ENCODE measurements at places on chromosomes 7 and 10. TPM values are rescaled to one million over a fixed set of nuclear protein-coding genes. Genes with fewer than 3 reads are reported as not detected.

- DNase-seq = no peak
Observed at GRCh38 chr7:96739609-96740008, 30.0 kb upstream of the SEM1 start.

DNA sequence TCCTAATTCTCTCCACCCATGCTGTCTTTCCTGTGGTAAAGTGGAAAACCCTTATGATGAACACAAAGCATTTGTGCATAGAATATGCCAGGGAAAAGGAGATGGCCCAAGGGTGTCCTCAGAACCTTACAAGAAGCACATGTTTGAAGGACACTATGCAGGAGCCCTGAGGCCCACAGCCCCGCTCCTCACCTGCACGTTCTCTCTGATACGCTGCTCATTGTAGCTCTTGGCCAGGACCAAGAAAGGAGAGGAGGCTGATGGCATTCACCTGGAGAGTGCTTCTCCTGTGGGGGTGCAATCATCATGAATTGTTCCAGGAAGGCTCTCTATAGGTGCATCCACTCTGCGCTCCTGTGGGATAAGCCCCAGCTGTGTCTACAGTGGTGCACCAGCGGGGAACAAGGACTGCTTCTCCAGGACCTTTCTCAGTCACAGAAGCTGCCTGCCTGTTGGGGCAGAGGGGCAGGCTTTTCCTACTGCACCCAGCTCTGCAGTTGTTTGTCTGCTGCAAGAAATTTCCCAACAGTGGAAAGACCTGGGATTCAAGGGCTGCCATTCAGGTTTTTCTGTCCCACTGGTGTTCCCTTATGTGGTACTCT lies 19.9 kb downstream of the AKR1C2 start:
- DNase-seq = no peak

- no peak for DNase-seq
Observed at GRCh38 chr10:96968682-96969423, 136.8 kb downstream of the LCOR start.

- no peak for DNase-seq
Observed at GRCh38 chr10:70675496-70676161, 3.3 kb downstream of the ADAMTS14 start.

DNA sequence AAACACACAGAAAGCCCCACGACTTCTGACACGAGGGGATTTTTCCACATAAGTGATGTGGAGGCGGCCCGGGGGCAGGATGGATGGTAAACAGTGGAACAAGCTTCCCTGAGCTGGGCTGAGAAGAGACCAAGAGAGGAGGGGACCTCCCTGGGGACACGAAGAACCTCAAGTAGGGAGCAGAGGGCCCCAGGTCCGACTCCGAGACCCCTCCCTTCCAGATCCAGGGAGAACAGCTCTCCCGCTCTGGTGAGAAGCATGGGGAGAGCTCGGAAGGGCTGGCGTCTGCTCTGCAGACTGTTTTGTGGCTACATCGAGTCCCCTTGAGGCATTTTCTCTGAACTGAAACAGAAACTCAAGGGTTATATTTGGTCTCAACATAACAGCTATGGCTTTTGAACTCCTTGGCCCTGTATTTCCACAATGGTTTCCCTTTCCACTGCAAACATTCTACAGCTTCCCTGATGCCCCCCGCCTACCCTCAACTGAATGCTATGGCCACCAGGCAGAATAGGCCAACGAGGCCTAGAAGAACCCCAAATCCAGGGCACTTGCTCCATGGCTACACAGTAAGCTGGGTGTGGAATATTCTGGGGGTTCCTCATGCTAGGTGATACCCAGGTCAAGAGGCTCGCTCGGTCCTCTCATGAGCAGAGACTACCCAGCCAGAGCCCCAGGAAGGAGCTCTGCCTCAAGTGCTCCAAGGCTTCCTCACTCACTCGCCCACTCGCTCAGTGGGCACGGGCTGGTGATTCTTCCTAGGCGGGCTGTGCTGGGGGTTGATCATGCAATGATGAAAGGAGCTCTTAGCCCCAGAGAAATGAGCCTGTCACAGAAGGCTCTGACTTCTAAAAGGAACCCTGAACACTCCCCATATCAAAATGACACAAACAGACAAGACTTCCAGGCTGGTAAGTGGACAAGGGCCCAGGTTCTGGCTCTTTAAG lies 47.5 kb downstream of the FAM53B start:
- no peak for DNase-seq

DNA sequence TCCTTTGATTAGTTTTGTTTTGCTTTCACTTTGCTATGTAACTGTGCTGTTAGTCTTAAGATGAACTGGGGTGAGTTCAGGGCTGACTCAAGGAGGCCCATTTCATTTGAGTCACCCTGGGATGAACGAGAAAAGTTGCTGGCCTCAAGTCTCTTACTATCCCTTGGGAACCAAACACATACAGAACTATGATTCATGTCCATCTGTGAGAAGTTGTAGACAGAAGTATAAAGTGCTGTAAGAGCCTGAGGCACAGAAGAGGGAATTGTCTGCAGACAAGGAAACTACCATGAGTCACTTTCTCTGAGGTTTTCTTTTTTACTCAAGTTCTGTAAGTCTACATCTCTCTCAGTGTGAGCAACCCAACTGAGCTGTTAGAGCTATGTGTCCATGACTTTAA lies 179.8 kb upstream of the CSTF2T start:
- no peak for DNase-seq

DNA sequence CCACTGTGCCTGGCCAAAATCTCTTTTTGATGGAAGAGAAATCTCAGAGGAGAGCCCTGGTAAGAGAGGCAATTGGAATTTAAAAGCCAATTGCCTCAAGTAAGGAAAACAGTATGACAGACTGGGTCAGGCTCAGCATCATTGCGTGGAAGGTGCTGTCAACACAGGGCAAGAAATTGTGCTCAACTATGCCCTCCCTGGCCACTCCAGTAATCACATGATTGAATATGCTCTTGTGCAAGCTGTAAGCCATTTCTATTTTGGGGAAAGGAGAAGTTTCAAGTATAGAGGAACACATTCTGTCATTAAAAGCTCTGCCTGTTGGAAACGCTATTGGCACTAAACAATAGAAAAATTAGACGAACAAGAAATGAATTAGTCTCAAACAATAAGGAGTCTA lies 1127.7 kb downstream of the REEP3 start:
- DNase-seq = no peak

DNA sequence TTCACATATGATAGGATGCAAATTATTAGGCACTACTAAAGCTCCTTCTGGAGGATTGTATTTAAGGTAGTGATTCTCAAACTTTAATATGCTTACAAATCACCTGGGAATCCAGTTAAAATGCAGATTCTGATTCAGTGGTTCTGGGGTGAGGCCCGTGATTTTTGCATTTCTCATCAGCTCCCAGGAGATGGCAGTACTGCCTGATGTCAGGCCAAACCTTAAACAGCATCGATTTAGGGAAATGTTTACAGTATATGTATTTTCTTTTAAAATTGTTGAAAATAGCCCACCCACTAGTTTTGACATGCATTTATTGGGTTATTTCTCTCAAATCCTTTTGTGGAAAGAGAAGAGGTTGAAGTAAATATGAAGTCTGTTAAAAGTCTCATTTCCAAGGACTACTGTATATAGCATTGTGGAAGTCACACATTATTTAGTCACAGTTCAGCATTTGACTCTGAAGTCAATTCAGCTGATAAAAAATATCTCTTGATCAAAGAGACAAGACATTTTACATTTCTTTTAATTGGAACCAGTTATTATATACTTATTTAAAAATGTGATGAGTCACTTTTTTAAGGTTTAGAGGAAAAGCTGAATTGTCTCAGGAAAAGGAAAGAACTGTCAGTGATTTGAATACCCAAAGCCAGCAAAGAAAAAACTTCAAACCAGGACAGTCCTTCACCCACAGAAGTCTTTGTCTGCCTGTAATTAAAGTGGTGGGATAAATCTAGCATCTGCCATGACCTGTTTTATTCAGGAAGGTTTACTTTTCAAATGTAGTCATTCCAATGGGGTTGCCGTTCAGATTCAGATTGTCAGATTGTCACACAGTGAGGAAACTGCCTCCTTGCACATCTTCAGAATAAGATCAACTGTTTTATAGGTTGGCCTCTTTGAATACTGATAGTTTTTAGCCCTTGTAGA lies 21.1 kb upstream of the HBP1 start:
- no peak for DNase-seq

DNA sequence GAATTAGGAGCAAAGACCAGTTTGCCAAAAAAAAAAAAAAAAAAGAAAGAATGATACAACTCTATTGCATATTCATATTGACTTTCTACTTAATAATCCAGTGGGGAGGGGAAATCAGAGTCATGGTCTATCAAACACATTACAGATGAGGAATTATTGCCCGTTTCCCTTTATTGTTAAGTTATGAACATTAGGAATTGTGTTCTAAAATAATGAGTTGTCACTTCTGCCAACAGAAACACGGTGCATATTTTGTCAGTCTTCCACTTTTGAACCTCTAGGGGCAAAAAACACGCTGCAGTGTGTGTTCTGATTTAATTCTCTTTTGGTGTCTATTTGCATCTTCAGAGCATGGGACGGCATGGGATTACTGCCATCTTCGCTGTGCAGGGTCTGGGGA lies 115.7 kb upstream of the RHOBTB1 start:
- no peak for DNase-seq

GRCh38 chr10:43683451-43684291 lies 35.0 kb upstream of the ZNF32 start:
- DNase-seq = no peak

DNA sequence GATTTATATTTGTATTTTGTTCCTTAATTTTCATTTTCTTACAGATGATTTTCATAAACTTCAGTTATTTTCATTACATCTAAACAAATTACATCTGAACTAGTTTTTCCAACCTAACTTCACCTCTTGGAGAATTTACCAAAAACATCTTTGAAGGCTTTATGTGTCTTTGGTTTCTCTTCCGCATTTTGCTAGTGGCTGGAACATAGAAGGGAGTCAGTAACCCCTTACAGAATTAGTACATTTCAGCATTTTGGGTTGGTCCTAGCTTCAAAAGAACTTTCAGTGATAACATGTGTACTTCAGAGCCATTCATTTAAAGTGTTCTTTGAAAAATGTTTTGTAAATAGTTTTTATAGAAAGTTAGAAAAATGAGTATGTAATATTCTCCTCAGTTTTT lies 169.8 kb upstream of the MTPN start:
- DNase-seq = no peak

DNA sequence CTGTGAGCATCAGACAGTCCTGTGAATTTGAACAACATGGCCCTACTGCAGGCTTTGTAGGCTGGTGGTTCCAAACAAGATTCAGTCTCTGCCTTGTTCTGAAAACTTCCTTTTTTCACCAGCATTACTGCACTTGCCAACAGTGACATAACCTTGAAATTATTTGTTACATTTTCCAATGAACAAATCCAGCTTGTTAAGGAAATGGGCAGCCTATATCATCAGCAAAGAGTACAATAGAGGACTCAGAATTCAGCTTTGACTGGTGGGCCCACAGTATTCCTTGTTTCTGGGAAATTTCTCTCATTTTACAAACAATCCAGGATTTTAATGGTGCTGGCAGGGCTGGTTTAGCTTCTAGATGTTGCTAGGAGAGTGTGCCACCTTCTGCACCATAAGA lies 703.7 kb upstream of the FZD8 start:
- no peak for DNase-seq

DNA sequence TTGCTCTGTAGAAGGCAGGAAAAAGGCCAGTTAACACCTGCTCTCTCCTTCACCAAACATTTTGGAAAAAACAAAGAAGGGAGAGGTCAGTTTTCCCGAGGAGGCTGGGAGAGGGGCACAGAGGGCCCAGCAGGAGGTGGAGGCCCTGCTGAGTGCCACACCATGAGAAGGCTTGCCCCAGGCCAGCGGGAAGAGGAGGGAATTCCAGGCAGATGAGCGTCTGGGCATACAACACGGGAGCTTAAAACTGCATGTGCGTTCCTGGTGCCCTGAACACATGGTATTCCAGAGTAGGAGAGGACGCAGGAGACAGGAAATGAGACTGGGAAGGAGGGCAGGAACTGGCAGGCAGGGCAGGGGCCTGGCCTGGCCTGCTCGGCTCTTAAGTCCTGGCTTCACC lies 182.4 kb downstream of the CCDC3 start:
- DNase-seq = no peak

GRCh38 chr10:7590271-7590670 lies 76.5 kb downstream of the ITIH5 start:
- no peak for DNase-seq

DNA sequence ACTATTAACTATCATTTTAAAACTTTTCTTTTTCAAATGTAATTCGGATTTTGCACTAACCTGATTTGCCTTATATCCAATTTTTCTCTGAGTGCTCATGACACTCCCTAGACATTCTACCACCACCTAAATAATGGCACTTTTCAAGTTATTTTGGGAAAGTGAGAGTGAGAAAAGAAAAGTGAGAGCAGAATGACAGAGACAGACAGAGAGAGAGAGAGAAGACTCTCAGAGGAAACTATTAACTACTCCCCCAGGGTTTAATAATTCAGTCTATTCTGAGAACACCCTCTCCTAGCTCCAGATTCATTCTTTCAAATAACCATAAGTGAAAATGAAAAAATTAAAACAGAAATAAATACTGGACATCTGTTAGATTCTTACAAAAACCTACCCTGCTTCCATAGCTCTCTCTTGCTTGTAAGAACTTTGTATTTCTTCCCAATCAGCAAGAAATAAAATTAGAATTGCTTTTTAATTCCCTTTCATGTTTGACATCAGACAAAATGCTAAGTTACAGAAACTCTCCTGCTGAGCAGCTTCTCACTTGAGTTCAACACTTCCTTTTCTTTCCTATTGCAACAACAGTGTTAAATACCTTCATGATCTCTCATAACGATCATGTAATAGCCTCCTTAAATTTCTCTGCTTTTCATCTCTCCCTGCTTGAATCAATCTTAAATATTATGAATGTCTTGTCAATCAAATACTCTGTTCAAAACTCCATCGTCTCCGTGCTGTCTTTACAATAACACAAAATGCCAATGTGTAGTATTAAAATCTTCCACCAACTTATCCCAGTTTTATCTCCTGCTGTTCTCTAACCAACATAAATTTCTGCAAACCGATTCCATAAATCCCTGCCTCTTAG lies 191.7 kb downstream of the SEMA3E start:
- DNase-seq = no peak

The CCL24 gene
- not detected for total RNA-seq

The DDX56 gene
- total RNA-seq = 46.8 TPM

The CALD1 gene
- 29.5 TPM for total RNA-seq

The BRAT1 gene
- 15.6 TPM for total RNA-seq

The NUTM2B gene
- total RNA-seq = 2.3 TPM

The RFC2 gene
- total RNA-seq = 19.3 TPM

The EPO gene
- total RNA-seq = not detected

The HABP2 gene
- total RNA-seq = 0.31 TPM

The TRPV5 gene
- 0.31 TPM for total RNA-seq

The POLR2J gene
- 8.1 TPM for total RNA-seq

The EN2 gene
- not detected for total RNA-seq

The MBL2 gene
- not detected for total RNA-seq

Data from occipital lobe (tissue), 3 donors.